ENCODE measurements at places on chromosomes 16 and 17.

DNA sequence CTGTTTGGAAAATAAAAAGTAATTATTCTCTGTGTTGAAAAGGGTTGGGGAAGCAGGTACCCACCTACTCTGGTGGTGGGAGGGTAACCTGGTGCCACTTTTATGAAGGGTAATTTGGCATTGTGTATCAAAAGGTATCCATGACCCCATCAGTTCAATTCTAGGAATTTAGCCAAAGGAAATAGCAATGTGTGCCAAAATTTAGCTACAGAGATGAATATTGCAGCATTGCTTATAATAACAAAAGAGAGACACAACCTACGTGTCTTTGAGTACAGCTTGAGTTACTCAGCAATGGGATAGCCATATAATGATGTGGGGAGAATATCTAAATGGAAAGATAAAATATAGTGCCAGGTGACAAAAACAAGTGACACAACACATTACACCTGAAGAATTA is 170.7 kb downstream of the NTN1 start:
- no peak for DNase-seq

- DNase-seq: no peak
Observed at GRCh38 chr16:56871172-56871593, 6.2 kb downstream of the SLC12A3 start.

DNA sequence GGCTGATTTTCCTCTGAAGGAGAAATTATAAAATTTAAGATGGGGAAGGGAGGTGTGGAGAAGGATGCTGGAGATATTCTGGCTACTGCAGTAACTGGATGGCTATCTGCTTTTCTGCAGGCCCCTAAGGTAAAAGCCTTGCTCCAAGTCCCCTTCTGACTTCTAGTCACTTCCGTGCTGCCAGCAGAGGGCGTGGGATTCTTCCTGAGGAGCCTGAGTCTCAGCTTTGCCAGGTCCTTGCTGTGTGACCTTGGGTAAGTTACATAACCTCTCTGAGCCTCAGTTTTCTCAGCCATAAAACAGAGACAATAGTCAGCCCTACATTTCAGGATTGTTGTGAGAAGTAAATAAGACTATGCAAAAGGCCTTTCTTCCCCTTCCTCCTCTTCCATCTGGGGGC is 24.3 kb upstream of the TMEM220 start:
- no peak for DNase-seq

DNA sequence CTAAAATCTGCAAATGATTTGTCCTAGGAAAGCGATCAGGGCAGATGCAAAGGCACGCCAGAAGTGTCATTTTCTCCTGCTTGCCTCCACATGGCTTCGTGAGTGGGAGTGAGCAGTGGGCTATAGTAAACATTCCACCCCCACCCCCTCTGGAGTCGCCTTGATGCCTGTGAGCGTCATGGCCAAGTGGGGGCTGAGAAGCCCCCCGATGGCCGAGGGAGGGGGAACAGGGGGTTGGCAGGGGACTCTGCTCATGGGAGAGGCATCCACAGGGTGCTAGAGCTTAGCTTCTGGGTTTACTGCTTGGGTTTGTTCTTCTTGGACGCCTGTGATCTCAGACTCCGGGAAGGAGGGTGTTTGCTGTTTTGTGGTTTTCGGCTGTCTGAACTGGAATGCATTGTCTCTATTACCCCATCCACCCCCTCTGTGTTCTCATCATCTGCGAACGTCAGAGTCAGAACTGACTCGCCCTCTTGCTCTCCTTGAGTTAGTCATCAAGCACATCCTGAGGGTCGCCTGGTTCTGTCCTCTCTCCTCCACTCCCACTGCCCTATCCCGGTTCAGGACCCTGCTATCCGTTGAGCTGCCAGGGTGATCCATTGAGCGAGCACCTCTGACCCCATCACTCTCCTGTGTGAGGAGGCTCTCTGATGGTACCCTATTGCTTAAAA is 15.4 kb downstream of the TNS4 start:
- DNase-seq: peak; percentile 99

GRCh38 chr16:88855176-88855575 is 1.6 kb downstream of the GALNS start:
- no peak for DNase-seq

GRCh38 chr16:63575041-63575440 is 1538.8 kb upstream of the CDH8 start:
- DNase-seq: no peak

GRCh38 chr17:696369-696768 is 18.3 kb downstream of the VPS53 start:
- DNase-seq: no peak

GRCh38 chr17:8004899-8005298 is 2.5 kb downstream of the GUCY2D start:
- no peak for DNase-seq

DNA sequence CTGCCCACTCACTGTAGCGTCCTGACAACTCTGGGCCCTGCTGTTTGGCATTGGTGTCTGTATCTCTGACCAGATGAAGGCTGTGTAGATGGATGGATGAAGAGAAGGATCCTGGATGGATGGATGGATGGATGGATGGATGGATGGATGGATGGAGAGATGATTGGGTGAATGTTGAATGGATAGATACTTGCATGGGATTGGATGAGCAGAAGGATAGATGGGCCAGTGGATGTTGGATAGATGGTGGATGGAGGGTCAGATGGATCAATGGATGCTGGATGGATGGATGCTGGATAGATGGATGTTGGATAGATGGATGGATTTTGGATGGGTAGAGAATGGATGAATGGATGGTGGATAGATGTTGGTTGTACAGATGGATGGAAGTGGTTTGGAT is 179.6 kb upstream of the GSE1 start:
- DNase-seq: no peak

DNA sequence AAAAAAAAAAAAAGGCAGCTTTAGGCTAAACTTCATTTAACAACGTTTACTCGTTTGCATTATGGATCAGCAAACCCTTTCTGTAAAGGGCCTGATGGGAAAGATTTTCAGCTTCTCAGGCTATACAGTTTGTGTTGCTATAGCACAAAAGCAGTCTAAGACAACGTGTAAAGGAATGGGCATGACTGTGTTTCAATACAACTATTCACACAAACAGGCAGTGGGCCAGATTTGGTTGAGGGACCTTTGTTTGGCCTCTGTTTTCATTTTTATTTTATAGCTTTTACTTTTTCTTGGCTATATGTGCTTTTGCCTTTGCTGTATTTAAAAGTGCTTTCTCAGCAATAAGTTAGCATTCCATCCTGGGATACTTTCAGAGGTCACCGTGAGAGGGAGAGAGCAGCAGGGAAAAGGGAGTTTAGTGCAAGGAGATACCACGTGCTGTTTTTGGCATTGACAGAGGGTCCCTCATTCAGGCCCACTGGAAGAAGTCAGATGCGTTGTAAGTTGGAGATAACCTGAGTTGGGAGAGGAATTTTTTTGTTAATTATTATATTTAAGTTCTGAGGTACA is 335.6 kb downstream of the UTP18 start:
- no peak for DNase-seq

GRCh38 chr17:33769066-33769465 is 476.0 kb upstream of the ASIC2 start:
- no peak for DNase-seq

GRCh38 chr16:70438969-70439862 is at the start of gene ST3GAL2:
Gene ST3GAL2, minus strand, starts transcription at chr16:70439100. Its CDS starts 40,570 bp downstream, at chr16:70398530.
- peak; percentile 86 for DNase-seq

GRCh38 chr16:17379121-17379571 is 91.6 kb downstream of the XYLT1 start:
- no peak for DNase-seq

GRCh38 chr17:45101883-45102811 is 30.2 kb downstream of the PLCD3 start:
- DNase-seq: no peak

Measured in smooth muscle cell of the brain vasculature (primary cell).